T-helper 22 cell (primary cell): ENCODE measurements at places on chromosomes 3 and 15.

DNA sequence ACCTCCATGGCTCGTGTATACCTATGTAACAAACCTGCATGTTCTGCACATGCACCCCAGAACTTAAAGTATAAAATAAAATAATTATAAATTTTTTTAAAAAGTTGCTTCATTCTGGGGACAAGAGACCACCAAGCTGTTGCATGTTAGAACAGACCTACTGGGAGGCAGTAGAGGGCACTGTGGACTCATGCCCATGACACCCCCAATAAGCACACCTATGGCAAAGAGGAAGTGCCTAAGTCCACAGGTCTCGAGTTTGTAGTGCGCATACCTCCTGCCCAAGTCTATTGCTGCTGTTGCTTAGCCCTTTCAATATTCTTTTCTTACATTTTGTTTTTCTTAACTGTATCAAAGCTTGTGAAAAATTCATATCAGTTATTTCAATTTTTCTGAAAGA lies 267.9 kb upstream of the THBS1 start:
- DNase-seq, result no peak

- no peak for DNase-seq
Observed at GRCh38 chr3:43644443-43644842, 22.6 kb upstream of the ANO10 start.

GRCh38 chr3:190642016-190642415 lies 128.1 kb downstream of the IL1RAP start:
- no peak for DNase-seq

DNA sequence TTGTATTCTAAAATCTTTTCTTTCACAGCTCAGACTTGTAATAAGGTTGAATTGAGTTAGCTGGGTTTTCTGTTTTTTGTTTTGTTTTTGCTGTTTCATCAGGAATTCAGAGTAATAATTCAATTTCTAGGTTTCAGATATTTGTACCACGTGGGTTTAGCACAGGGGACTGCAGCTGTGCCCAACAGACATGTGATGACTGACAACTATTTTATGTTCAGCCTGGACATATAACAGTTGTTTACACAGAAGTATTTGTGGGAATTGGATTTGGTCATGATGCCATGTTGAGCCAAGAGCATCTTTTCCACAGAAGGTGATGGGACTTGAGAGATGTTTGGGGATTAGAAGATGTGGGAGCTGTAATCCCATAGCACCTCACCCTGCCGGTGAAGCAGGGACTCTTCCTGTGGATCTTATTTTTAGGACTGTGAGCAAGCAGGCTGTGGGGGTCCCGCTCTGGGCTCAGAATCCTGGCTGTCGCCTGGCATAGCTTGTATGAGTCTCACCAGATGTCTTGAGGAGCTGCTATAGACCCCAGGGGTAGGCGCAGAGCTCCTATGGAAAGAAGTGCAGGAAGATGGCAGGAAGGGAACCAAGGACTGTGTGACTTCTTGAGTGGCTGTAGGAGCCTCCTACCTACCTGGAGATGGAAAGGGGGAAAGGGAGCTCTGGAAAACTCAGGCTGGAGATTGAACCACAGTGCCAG lies 23.7 kb downstream of the PXYLP1 start:
- DNase-seq, result no peak

DNA sequence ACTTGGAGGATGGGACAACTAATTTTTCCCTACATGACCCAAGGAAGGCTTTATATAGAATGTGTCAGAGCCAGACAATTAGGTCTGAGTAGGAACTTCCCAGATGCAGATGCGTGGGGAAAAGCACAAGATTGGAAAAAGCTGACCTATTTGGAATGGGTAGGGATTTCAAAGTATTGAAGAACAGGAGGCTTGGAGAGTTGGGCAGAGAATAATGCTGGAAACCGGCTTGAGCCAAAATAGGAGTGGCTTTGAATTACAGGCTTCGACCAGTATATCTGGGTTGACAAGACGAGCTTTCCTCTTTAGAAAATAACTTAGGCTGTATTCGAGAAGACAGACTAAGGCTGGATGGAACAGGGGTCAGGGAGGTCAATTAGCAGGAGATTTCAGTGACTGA lies 181.1 kb downstream of the GBE1 start:
- DNase-seq, result no peak

- no peak for DNase-seq
Observed at GRCh38 chr3:118868051-118868450, 166.6 kb downstream of the IGSF11 start.

DNA sequence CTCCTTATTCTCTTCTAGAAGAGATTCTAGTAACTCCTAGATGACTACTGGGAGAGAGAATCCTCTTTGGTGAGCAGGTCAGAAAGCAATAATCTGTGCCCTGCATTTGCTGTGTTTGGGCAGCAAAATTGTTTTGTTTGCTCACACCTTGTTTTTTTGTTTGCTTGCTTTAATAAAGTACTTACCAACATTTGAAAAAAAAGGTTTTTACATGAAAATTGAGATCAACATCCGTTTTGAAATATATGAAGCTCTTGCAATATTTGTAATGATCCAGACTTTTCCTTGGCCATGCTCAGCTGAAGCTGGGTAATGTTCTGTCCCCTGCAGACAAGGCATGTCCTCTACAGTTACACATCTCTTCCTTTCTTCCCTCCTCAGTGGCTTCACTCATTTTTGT lies 62.2 kb downstream of the DIPK2A start:
- DNase-seq, result no peak

- no peak for DNase-seq
Observed at GRCh38 chr15:75684648-75685047, 28.0 kb downstream of the CSPG4 start.

- no peak for DNase-seq
Observed at GRCh38 chr3:157263027-157263426, 103.1 kb upstream of the CCNL1 start.

- no peak for DNase-seq
Observed at GRCh38 chr3:63910001-63910400, 2.2 kb downstream of the SCAANT1 start.

GRCh38 chr3:150407051-150407807 lies 869 bp upstream of the TSC22D2 start:
- no peak for DNase-seq

DNA sequence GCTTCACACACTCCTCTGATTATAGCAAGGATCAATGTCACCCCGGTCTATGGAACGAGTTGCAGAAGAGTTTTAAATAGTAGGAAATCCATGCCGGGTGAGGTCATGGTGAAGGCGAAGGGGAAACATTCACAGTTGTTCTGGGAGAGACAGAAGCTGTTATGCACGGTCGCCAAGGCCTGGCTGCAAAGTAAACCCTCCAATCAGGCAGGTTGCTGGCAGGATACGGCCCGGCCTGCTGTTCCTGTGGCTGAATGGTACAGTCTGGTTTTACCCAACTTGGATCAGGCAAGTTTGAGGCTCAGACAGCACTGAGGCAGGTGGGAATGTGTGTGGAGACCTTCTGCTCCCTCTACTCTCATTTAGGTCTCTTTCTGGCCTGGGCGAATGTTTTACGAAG lies 45.3 kb upstream of the ATP2B2 start:
- no peak for DNase-seq

DNA sequence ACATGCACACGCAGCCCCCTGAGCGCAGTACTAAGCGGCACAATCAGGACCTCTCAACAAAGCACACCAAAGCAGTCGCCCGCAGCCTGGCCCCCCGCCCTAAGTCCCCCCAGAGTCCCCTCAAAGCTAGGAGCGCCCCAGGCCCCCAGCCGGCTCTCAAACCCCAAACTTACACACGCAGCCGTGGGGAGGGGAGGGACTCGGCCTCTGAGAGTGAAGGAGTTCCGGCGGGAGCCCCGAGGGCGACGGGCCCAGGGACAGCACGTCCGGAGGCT lies 5.5 kb downstream of the GATA2 start:
- DNase-seq, result no peak

GRCh38 chr3:42095540-42095939 lies 4.4 kb downstream of the TRAK1 start:
- DNase-seq, result no peak

DNA sequence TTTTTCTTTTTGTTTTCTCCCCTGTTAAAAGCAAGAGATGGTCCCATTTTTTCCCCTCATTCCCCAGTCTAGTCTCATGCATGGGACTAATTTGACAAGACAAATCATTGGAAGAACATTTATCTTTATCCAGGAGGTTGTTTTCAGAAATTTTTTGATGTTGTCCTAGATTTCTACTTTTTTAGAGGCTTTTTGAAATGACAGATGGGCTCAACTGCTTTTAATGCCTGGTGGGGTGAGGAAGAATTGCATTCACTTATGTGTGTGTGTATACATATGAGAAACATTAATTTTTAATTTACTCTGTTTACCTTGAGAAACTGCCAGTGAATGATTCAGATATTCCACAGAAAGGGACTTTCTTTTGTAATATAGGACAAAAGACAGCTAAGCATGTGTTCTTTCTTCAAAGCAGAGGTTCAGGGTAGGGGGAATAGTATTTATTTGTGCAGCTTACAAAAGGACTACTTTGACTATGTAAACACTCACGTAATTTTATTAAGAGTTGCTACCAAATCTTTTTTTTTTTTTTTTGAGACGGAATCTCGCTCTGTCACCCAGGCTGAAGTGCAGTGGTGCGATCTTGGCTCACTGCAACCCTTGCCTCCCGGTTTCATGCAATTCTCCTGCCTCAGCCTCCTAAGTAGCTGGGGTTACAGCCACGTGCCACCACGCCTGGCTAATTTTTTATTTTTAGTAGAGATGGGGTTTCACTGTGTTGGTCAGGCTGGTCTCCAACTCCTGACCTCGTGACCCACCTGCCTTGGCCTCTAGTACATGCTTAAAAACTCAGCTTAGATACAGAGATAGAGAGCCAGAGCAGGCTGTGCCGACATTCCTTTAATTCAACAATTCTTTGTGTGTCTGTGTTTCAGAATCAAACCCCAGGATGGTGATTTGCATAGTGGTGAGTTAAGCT lies 130.1 kb upstream of the RARB start:
- no peak for DNase-seq

GRCh38 chr15:75007216-75007615 lies 11.9 kb downstream of the SCAMP5 start:
- no peak for DNase-seq
